ENCODE measurements at places on chromosomes 11 and 22.

- DNase-seq: no peak
These were observed 13.1 kb downstream of the LARGE2 start for GRCh38 chr11:45935349-45936064.

DNA sequence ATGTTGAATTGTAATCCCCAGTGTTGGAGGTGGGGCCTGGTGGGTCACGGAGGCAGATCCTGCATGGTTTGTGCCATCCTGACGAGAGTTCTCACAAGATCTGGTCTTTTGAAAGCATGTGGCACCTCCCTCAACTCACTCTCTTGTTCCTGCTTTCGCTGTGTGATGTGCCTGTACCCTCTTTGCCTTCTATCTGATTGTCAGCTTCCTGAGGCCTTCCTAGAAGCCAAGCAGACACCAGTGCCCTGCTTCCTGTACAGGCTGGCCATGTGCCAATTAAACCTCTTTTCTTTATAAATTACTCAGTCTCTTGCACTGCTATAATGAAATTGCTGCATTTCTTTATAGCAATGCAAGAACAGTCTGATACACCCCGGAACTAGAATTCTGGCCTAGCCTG is 13.1 kb downstream of the PTPN5 start:
- no peak for DNase-seq

DNA sequence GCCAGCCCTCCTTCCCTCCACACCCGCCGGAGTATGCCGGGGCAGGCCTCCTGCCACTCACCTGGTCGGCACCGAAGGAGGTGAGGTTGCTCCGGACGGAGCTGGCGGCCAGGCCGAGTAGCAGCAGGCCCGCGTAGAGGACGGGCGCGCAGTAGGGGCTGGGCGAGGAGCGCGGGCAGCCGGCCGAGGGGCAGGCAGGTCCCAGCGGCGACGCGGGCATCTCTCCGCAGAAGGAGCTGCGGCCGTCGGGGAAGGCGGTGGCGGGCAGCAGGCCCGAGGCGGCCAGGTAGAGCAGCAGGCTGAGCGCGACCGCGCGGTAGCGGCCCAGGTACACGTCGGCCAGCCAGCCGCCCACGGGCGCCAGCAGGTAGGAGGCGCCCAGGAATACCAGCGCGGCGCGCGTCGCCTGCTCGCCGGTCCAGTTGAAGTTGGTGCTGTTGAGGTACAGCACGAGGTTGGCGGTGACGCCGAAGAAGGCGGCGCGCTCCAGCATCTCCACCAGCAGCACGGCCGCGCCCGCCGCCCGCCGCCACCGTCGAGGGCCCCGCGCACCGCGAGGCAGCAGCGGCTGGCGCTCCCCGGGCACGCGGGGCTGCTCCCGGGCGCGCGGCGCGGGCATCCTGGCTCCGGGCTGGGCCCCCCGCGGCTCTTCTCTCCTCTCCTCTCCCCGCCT is 907 bp downstream of the SLC15A3 start:
- no peak for DNase-seq

- no peak for DNase-seq
These were observed 4.6 kb downstream of the CASTOR1 start for GRCh38 chr22:30284666-30285065.

GRCh38 chr11:62846177-62846576 is 6.8 kb upstream of the WDR74 start:
- no peak for DNase-seq

DNA sequence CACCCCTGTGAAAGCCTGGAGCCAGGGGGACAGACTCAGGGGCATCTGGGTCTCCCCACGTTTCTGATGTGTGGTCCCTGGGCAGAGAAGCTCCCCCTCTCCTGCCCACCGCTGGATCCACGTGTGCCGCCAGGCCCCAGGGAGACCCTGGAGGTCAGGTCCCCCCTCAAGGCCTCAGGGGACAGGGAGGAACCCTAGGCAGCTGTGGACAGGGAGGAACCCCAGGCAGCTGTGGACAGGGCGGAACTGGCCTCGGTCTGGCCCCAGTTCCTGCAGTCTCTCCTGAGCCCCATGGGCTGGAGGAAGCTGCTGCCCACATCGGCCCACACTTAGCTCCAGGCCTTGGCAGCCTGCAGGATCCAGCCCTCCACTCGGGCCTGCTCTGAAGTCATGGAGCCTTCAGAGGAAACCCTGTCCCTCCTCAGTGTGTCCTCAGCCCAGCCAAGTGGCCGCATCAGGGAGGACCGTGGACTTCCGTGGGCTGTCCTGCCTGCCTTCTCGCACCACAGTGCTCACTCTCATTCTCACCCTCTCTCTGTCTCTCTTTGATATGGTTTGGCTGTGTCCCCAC is 127.7 kb downstream of the BRD1 start:
- DNase-seq: no peak

- no peak for DNase-seq
These were observed 32.4 kb downstream of the JAM3 start for GRCh38 chr11:134101282-134101681.

GRCh38 chr11:10317151-10317755 is 12.4 kb downstream of the ADM start:
- peak; percentile 33 for DNase-seq

- no peak for DNase-seq
These were observed 13.4 kb downstream of the AP5B1 start for GRCh38 chr11:65767406-65767805.

GRCh38 chr22:35306350-35306967 is 6.8 kb downstream of the TOM1 start:
- DNase-seq: no peak

DNA sequence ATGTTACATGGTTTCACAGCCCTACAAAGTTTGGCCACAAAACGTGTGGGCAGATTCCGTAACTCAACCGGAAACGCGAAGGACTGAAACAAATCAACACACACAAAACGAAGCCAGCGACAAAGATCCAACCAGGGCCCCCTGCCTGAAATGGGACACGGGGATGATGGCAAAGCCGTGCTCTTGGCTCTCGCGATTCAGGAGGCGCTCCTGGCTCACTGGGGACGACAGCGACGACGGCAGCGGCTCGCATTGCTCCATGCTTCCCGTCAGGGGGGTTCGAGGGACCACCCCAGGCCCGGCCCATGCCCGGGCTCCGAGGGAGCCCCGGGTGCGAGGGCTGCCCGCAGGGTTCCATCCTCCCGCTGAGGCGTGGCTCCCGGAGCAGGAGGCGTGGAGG is 4786.8 kb upstream of the OR11H1 start:
- DNase-seq: no peak

DNA sequence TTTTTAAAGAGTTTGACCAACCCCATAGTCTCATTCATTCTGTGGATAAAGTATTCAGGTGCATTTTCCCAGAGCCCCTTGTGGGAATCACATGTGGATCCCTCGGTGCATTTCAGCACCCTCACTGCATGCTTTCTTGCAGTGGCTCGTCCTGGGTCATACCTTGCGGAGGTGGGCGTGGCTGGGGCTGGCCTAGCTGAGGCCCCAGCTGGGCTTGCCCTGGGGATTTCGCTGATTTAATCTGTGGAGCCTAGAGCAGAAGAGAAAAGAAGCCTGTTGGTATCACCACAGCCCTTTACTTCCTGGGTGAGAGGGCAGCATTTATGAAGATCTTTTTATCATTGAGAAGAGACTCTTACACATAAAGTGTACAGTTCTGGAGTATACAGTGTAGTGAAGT is 53.1 kb downstream of the FBXO7 start:
- DNase-seq: no peak

GRCh38 chr11:2256951-2257700 is 13.3 kb downstream of the ASCL2 start:
- no peak for DNase-seq

- no peak for DNase-seq
These were observed at the start of gene MDK for GRCh38 chr11:46381048-46381818. MDK (plus strand) TSS chr11:46381669; CDS start chr11:46382058, 389 bp downstream.

DNA sequence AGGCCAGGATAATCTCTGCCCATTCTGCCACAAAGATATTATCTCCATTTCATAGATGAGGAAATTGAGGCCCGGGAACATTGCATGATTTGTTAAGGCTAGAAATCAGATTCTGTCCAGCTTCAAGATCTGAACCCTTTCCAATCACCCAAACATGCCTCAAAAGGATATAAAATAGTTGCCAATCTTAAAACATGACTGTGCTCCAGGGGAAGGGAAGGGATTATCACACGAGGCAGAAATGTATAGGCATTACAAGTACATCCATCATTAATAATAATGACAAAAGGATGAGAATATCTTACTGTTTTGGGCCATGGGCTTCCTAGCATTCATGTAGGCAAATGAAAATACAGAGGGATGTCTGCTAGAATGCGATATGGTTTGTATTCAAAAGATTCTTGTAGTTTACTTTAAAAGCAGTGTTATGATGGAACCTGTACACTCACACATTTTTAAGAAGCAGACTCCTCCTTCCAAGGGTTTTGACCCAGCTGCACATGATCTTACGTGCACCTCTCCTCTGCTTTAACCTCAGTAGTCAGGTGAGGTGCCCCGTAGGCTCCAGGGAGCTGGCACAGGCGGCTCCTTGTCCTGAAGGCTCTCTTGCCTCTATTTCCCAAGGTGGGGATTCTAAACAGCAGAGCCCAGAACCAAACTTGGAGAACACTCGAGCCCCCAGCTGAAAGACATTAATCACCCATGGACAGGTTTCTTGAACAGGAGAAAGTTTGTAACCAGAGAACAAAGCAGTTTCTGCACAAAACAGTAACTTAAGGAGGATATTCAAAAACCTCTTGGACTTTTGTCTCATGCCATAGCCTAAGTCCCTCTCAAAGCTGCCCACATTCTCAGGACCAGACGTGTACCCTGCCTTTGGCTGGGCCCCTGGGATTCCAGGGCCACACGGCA is 36.0 kb downstream of the PARVA start:
- no peak for DNase-seq

DNA sequence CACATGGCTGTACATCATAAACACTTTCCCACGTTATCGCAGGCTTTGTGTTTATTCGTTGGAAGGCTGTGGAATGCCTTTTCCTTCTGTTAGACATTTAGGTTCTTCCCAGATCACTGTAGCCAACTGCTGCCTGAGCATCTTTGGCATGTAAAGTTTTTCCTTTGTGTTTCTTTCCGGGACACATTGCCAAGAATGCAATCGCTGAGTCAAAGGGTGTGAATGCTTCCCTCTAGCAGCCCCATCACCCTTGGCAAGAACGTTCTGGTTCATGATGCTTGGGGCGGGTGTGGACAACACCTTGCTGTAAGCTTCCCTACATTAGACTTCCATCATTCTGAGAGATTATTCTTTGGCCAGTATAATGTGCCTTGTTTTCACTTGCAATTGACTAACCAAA is 136.2 kb downstream of the OSBP2 start:
- DNase-seq: no peak

DNA sequence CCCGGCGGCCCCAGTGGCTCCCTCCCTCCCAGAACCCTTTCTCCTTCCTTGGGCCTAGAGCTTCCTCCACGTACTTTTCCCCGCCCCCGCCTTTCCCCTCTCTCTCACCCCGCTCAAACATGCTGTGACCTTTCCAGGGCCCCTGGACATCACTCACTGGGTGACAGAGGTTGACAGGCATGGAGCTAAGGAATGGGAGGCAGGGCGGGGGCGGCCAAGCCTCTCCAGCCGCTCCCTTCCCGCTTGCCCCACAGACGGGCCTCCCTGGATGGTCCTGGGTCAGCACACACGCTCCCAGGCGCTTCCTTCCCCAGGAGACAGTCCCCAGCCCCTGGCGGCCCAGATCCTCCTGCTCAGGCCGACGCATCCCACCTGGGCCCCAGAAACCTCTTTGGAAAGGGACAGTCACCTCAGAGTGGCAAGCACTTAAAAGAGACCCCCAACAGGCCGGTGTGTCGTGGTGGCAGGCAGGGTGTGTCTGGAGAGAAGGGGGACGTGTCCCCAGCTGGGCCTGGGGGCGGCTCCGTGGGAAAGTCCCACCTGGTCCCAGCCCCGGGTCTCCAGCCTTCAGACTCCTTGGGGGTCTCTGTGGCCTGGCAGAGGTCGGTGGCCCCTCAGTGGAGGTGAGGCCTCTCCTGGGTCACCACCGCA is 8.8 kb downstream of the H19 start:
- DNase-seq: no peak

DNA sequence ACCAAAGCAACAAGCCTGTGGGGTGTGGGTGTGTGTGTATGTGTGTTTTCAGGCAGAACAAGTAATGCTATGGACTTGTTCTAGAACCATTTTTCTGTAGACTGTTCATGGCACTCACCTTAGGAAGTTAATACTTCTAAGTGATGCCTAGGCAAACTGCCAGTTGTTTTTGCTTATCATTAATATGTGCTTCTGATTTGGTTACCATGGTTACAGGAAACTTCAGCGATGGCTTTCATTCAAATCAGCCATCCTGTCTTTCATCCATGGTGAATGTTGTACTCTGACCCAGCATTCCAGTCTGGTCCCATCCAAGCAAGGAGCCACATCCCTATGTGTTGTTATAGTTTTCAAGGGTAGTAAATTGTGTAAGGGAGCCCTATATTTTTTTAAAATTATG is 49.8 kb upstream of the ARHGAP20 start:
- no peak for DNase-seq

GRCh38 chr11:72006309-72007088 is 7.8 kb downstream of the IL18BP start:
- DNase-seq: no peak

DNA sequence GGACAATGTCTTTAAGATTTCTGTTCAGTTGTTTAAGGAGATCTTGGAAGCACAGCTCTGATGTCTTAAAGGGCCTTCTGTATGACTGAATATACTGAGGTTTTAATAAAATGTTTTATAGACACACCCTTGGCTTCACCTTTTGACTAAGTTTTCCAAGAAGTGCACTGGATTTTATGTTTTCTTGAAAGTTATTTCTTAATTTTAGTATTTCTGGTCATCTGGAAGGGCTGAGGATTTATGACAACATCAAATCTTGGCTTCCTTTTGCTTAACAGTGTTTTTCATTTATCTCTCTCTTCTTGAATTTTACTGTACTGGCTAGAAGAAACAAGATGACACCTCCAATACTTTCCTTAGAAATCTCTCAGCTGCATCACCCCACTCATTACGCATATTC is 2423.4 kb downstream of the LRRC4C start:
- no peak for DNase-seq

DNA sequence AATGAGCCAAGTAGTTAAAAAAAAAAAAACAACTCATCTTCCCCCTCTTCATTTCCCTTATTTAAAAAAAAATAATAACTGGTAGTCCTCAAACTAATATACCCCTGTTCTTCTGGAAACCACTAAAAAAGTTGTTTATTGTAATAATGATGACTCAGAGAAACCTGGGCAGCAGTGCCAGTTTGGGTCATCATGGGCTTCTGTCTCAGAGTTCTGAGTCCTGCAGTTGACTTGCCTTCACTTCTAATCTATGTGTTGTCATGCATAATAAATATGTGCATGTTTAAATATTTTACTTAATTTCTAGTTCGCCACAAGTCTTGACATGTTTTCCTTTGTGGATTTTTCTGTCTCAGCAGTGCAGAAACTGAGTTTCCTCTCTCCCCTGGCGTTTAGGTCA is 46.8 kb downstream of the PPP2R1B start:
- DNase-seq: no peak

GRCh38 chr11:101470419-101470818 is 113.4 kb downstream of the TRPC6 start:
- no peak for DNase-seq

- DNase-seq: peak; percentile 62
These were observed 56.0 kb downstream of the DCUN1D5 start for GRCh38 chr11:103035791-103036434.

DNA sequence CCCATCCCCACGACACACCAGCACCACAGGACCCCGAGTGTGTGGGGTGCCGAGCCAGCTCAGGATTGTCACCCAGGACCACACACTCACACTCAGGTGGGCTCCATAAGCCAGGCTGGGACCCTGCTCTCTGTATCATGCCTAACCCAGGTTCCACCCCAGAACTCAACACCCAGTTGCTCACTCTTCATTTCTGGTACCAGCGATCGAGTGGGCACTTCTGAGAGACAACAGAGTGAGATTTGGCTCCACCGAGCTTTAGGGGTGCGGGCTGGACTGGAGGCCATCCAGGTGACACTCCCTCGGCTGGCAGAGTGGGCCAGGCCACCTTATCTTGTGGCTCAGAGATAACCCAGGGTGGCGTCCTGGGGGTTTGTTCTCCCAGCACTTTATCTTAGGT is 1323.8 kb downstream of the BRD1 start:
- DNase-seq: no peak

All from NCI-H510A treated with DMSO at 0.1 percent for 48 hours (cell line).